HS-5 (cell line): ENCODE measurements at places on chromosomes 6 and 20.

DNA sequence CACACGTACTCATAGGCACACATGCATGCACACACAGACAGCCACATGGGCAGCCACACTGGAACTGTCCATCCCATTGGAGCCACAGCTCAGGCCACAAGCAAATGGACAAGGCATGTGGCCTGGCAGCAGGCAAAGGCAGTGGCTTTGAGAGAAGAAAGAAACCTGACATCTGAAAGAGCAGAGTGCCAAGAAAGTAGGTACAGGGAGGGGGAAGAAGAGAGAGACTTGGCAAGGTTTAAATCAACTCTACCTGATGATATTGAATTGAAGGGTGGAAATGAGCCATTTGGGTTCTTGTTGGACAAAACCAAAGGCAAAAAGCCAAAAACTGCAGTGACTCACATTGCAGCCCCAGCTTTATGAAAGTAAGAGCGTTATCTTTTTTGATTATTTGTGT, 142.7 kb downstream of the PCSK2 start:
- no peak for DNase-seq

DNA sequence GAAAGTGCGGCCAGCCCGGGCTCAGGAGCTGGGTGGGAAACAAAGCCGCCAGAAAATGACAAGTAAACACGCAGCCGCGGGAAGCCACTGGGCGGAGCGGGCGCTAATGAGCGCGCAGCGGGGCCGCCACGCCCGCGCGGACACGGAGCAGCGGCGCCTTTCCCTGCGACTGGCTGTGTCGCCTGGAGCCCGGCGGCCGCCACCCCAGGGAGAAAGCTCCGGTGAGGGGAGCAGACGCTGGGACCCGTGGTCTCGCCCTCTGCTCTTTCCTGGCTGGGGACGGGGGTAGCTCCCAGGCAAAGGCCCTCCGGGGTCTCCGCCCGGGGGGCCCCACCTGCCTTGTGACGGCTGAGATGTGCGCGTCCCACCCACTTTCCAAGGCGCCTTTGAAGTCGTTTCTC, 54.9 kb downstream of the PRR18 start:
- no peak for DNase-seq

- DNase-seq, result no peak
Observed at GRCh38 chr20:63488315-63489251, 10.3 kb downstream of the EEF1A2 start.

DNA sequence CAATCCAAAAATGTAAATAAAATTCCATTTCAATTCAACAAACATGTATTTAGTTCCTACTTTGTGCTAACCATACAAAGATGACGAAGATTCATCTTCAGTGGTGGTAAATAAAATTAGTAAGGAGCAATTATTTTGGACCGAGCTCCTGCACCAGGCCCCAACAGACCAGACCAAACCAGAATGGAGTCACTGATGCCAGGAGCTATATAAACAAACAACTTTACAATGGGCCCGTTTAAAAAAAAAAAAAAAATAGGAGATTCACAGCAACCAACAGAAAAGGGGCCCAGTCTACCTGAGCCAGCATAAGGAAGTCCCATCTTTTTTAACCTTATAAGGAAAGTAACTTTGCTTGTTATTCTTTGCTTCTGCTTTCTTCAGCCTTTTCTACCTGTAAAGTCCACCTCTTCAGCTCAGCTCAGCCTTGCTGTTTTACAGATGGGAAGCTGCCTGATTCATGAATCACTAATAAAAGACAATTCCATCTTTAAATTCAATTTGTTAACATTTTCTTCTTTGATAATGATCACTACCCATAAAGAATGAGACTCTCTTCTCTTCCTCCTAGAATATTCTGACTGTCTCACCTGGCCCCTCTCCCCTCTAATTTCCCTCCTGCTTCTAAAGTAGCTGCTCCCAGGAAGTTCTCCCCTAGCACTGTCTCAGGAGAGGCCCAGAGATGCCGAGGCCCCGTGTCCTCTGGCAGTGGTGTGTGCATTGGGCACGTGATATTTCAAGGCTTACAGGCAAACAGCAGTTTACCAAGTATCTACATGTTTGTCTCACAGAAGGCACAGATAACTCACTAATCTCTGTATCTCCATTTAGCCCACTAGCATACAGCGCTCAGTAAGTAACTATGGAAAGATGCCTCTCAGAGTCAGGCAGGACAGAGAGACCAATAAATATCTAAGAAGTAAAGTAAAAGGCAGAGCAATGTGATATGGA, 8.4 kb downstream of the MBOAT1 start:
- no peak for DNase-seq

GRCh38 chr20:40683221-40683893, 5.7 kb downstream of the MAFB start:
- no peak for DNase-seq

GRCh38 chr20:4134355-4134834, 119.0 kb upstream of the RNF24 start:
- no peak for DNase-seq

- peak; percentile 75 for DNase-seq
Observed at GRCh38 chr20:46715292-46715756, 5.9 kb downstream of the SLC2A10 start.

DNA sequence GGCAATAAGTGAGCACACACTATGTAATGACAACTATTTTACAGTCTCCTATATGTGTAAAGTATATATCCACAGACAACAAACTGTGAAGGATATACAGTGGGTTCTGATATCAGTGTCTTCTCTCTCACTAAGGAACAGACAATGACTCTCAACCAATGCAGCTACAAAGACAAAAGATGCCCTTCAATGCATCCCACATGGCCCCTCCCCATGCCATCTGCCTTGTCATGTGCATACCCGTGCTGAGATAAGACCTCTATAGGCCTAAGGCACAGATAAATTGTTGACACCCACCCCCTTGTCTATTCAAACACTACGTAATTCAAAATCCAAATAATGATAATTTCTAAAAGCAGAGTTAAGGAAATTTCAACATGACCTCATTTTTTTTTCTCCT, 1123.5 kb upstream of the MAP3K7 start:
- no peak for DNase-seq
